ENCODE measurements at places on chromosomes 16 and 17. TPM values are rescaled to one million over a fixed set of nuclear protein-coding genes. Genes with fewer than 3 reads are reported as not detected.
A peak's percentile ranks its signal among the peaks of the same experiment; 100 is the strongest.

The NTN3 gene
- total RNA-seq = 0.30 TPM

The TMEM106A gene
- total RNA-seq = 3.5 TPM

DNA sequence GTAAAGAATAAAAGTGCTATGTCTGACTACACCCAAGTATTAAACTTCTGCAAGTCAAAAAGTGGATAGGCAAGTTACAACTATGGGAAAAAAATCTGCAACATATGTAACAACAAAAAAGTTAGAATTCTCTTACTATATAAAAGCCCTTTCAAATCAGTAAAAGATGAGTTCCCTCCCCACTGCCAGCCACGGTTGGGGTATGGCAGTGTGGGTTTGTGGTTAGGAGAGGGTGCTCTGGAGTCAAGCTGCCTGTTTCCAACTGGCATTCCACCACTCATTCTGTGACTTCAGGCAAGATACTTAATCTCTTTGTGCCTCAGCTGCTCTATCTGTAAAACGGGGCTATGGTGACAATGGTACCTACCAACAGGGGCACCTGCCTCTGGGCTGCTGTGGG lies 26.6 kb upstream of the MFSD6L start:
- H3K27ac ChIP-seq = no peak overlapping the region
- H3K27me3 ChIP-seq = no peaks in the 10 kb centered on the region
- DNase-seq = no peak
- H3K36me3 ChIP-seq = no peaks in the 10 kb centered on the region

- no peak overlapping the region for H3K4me3 ChIP-seq
- DNase-seq = no peak
- peaks cover 24% of the 10 kb centered on the region for H3K36me3 ChIP-seq
- no peaks in the 10 kb centered on the region for H3K4me1 ChIP-seq
- H3K27me3 ChIP-seq = no peaks in the 10 kb centered on the region
Observed at GRCh38 chr16:4465977-4466779, 8.2 kb downstream of the NMRAL1 start.

GRCh38 chr16:68265078-68265920 lies 973 bp downstream of the SLC7A6 start:
- H3K4me3 ChIP-seq = peak overlapping the region; percentile 85
- H3K27ac ChIP-seq = peak overlapping the region; percentile 91
- no peaks in the 10 kb centered on the region for H3K27me3 ChIP-seq
- no peaks in the 10 kb centered on the region for H3K36me3 ChIP-seq
- DNase-seq = peak; percentile 68

DNA sequence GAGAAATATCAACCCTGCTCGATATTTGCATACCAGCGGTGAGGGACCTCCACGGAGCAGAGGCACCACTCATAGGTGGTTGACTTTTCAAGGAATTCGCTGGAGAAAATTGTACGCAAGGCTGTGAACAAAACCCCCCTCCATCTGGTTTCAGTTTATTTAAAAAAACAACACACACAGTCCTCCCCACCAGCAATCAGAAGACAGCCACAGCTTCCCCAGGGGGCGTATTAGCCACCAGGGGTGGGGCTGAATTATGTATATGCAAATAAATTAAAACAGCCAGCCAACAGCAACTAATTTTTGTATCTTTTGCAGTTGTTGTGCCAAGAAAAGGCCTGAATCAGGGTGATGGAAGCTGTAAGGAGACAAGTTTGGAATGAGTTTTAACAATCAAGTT lies 5.9 kb upstream of the HSD11B2 start:
- no peak overlapping the region for H3K4me3 ChIP-seq
- H3K36me3 ChIP-seq = no peaks in the 10 kb centered on the region
- H3K27me3 ChIP-seq = no peaks in the 10 kb centered on the region
- H3K4me1 ChIP-seq = no peaks in the 10 kb centered on the region
- no peak for DNase-seq
